Effector memory CD8-positive, alpha-beta T cell (primary cell): ENCODE measurements at places on chromosomes 6 and 20.

GRCh38 chr6:79544299-79544927 is 7.2 kb upstream of the LCA5 start:
- DNase-seq: no peak

DNA sequence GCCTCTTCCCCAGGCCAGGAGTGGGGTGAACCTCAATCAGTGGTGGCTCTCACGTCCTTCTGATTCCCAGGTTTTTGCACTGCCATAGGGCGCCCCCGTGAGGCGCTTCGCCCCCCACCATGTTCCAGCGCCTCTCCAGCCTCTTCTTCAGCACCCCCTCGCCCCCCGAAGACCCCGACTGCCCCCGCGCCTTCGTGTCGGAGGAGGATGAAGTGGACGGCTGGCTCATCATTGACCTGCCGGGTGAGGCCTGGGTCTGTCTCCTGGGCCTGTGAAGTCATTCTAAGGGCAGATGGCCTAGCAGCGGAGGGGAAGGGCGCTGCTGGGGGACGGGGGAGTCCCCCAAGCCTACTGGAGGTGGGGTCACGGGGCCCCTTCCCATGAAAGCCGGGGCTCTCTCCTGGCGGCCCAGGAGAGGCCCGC is 4.5 kb downstream of the TP53INP2 start:
- DNase-seq: peak; percentile 48

DNA sequence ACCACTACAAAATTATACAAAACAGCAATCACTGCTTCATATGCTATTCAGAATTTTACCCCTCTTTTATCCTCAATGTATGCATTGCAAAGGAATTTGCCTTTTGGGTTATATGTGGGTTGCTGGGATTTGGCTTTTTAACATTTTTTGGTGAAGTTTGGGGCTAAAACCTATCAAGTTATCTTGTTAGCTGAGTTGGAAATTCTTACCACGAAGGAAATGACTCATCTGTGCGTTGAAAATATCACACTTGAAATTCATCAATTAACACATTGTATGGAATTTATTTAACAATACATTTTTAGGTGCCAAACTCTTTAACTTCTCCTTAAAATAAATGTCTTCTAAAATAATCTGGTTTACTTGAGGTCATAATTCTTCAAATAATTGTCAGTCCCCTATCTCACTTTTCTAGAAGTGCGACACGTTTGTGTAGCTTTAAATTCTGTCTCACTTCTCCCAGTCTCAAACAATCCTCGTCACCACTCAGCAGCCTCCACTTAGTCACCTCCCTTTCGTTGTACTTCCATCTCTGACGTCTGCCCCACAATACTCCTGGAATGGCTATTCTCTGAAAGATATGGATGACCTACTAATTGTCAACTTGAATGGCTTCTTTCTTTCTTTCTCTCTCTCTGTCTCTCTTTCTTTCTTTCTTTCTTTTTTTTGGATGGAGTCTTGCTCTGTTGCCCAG is 88.5 kb downstream of the PHACTR1 start:
- no peak for DNase-seq

- DNase-seq: no peak
These were observed 656.0 kb downstream of the KIF16B start for GRCh38 chr20:15917283-15917682.

- peak; percentile 5 for DNase-seq
These were observed 14.2 kb downstream of the PAX1 start for GRCh38 chr20:21719592-21720214.

DNA sequence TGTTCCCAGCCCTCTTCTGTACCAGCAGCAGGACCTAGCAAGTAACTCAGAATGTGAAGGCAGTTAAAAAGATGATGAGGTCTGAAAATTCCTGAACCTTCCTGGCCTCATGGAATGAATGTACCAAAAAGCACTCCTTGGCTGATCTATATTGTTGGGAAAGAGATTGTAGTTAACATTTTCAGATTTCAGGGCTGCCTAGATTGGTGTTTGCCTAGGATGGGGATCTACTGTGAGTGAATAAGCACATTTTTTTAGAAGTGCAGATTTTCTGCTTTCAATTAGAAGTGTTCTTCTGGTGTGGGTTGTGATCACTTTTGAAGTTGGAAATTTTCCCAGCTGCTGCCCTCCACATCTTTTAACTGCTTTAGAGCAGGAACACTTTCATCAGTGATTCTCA is 6.2 kb downstream of the MYLIP start:
- no peak for DNase-seq

- no peak for DNase-seq
These were observed 37.4 kb upstream of the BCAS1 start for GRCh38 chr20:54107600-54108325.

GRCh38 chr20:44403194-44404112 is 48.0 kb downstream of the HNF4A start:
- DNase-seq: no peak

GRCh38 chr6:14739827-14740226 is 506.0 kb upstream of the JARID2 start:
- no peak for DNase-seq

DNA sequence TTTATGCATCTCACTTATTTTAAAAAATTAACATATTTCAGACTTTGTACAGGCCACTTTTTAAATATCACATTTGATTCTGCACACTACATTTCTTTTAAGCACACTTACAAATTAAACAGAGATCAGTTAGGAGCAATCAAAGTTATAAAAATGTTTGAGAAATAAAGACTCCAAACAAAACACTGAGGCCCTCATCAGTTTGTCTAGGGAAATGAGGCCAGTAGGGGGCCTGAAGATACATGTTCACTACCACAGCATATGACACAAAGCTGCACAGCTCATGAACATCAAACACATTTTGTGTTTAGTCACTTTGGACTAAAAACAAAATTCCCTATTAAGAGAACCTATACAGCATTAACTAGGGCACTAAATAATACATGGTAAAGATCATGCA is 180.5 kb downstream of the PDE7B start:
- no peak for DNase-seq

- no peak for DNase-seq
These were observed 892 bp downstream of the REPS1 start for GRCh38 chr6:138987080-138987642.

- DNase-seq: no peak
These were observed 8.1 kb downstream of the ASIP start for GRCh38 chr20:34249291-34249690.

- DNase-seq: no peak
These were observed 83.5 kb downstream of the CTNNBL1 start for GRCh38 chr20:37777012-37777950.

- DNase-seq: no peak
These were observed 24.5 kb upstream of the PTCHD4 start for GRCh38 chr6:48135323-48136084.

GRCh38 chr6:137536104-137536773 is 42.0 kb upstream of the OLIG3 start:
- no peak for DNase-seq

DNA sequence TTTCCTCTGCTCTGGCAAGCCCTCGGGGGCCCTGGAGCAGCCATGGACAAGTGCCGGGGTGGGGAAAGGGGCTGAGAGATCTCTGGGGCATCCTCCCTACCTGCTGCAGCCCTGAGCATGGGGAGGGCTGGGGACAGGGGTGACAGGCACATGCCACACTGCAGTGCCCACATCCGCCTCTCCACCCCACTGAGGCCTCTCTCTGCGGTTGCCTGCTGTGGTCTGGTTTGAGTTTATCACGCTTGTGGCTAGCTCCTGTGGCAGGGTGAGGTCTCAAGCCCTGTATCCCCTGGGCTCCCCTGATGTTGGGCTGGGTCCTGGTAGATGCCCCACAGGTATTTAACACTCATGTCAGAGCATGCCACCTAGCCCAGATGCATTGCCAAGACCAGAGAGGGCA is 52.9 kb upstream of the MLN start:
- peak; percentile 75 for DNase-seq

- DNase-seq: no peak
These were observed 306.2 kb downstream of the SYNE1 start for GRCh38 chr6:152330961-152331360.

GRCh38 chr6:39044181-39044580 is 4.4 kb upstream of the GLP1R start:
- DNase-seq: no peak

- no peak for DNase-seq
These were observed 164.3 kb downstream of the RFPL4B start for GRCh38 chr6:112511441-112511840.

GRCh38 chr6:147695819-147696218 is 187.3 kb downstream of the SAMD5 start:
- DNase-seq: no peak

- DNase-seq: no peak
These were observed 11.4 kb upstream of the MOCS1 start for GRCh38 chr6:39945626-39946025.

GRCh38 chr20:58514321-58515232 is 622 bp downstream of the APCDD1L start:
- no peak for DNase-seq

- DNase-seq: no peak
These were observed 67.2 kb upstream of the SYNDIG1 start for GRCh38 chr20:24402188-24402587.

GRCh38 chr20:709423-709822 is 33.8 kb upstream of the SCRT2 start:
- no peak for DNase-seq

DNA sequence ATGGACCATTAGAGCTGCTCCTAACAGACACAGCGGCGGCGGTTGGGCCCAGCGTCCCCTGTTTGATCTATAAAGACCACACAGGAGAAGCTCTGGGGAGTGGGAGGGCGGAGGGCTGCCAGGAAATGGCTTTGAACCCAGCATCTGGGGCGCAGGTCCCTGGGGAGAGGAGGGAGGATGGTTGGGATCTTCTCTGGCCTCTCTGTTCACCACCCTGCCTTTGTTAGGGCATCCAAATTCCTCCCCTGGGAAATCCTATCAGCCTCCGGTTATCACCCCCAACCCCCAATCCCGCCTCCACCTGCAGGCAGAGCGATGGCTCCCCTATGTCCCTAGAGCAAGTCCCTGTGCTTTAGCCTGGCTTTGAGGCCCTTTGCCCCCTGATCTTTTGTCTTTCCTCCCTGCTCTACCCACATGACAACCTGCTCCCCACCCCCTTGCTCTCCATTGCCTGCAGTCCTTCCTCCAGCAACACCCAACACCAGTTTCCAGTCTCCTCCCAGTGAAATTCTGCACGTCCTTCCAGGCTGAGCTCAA is 7.1 kb downstream of the XKR7 start:
- DNase-seq: no peak

- no peak for DNase-seq
These were observed 137.4 kb upstream of the RNF24 start for GRCh38 chr20:4152696-4153235.

- no peak for DNase-seq
These were observed 151.2 kb downstream of the RFX6 start for GRCh38 chr6:117028256-117028655.

GRCh38 chr6:94377835-94378234 is 958.5 kb upstream of the EPHA7 start:
- DNase-seq: no peak

DNA sequence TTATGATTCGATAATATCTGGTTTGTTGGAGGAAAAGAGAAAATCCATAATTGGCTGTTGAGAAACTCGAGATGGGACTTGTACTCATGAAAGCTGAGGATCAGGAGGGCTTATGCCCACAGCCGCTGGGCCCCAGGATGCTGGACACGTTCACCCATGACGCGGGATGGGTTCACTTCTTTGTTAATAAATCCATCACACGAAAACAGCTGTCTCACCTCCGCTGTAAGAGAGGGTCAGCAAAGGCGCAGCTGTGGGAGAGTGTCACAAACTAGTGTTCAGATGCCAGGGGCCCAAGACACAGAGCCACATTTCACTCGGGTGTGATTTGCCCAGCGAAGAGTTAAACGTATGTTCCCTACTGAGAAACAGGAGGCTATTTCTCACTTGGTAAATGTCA is 315.1 kb downstream of the THBS2 start:
- DNase-seq: no peak

DNA sequence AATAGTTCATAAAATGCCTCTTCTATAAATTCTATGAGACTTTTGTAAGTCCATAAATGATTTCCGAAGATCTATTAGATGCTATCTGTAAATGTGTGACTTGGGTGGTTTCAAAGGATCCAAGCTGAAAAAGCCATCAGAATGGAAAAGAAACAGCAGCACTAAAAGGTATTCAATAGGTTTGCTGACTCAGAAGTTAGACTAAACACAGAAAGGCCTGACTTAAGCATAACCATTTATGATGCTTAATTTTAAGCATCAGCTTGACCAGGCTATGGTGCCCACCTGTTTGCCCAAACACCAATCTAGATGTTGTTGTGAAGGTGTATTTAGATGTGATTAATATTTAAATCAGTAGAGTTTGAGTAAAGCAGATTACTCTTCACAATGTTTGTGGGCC is 513.5 kb downstream of the TFAP2A start:
- no peak for DNase-seq

GRCh38 chr6:69732045-69732444 is 64.8 kb downstream of the LMBRD1 start:
- DNase-seq: no peak
